ENCODE measurements at places on chromosomes 11 and 22.

DNA sequence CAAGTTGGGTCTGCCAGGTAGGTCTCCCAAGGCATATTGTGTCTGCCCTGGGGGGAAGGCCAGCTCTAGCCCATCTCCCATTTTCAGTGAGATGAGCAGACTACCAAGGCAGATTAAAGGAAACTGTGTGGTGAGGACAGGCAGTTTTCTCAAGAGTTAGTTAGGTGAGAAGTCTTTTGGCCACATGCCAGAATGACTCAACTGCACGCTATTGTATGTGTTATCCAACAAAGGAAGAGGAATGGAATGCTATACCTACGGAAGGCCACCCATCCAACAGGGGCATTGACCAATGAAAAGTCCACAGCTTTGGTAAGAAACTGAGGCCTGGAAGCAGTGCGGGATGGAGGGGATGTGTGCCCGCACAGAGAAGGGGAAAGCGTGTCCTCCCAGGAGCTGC lies 941.7 kb downstream of the NTM start:
- no peak for DNase-seq

- DNase-seq: no peak
Measured at GRCh38 chr22:36912694-36913426, 568 bp upstream of the CSF2RB start.

GRCh38 chr11:59560702-59561473 lies 49.5 kb downstream of the OR4D9 start:
- DNase-seq: peak; percentile 73

DNA sequence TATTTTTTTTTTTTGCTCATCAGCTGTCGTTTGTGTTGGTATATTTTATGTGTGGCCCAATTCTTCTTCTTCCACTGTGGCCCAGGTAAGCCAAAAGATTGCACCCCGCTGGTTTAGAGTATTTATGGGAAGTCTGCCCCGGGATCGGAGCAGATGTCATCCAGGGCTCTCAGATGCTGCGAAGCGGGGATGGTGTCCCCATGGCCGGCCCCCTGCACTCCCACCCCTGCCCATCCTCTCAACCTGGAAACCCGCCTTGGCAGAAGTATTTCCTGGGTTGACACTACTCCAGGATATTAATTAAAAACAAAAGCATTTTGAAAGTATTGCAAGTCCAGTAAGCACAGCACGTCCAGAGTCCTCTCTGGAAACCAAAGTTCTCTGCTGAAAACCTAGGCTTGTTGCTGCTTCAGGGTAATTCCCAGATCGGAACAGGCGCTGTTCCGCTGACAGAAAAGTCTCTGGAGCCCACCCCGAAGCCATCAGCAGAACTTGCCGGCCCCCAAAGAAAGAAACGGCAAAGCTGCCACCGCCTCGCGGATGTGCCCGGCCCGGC lies 833 bp downstream of the SCUBE2 start:
- DNase-seq: no peak

DNA sequence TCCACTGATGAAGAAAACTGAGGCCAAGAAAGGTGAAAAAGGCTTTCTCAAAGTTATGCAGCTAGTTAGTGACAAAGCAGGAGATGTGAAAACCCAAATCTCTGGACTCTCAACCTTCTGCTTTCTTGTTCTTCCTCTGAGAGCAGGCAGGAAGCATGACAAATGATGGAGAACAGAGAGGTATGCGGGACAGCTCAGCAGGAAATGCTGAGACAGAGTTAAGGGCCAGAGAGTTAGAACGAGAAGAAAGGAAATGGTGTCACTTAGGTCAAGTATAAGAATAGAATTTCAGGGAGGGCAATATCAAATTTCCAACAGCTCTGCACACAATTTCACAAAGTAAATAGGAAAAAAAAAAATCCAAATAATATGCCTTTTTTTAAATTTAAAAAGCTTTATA lies 67.6 kb upstream of the ARHGAP42 start:
- DNase-seq: no peak

DNA sequence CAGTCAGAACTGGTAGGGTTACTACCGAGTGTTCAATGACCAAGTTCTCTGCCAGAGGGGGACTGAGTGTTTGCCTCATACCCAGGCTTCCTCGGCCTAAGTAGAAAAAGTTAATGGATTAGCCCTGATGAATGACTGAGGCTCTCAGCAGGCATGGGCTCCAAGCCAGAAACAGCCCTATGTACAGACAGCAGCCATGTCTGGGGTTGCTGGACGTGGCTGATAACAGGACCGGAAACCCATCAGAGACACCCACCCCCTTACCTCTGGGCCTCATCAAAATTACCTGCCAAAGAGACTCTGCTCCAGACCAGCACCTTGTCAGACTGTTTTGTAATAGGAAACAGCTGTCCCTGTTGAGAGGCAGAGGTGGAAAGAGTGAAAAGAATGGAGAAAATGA lies 351.4 kb downstream of the ETS1 start:
- DNase-seq: no peak

GRCh38 chr22:27561286-27561904 lies 240.2 kb downstream of the MN1 start:
- DNase-seq: no peak

GRCh38 chr11:68889948-68890446 lies 13.6 kb downstream of the MRPL21 start:
- DNase-seq: no peak

GRCh38 chr11:134667175-134667500 lies 255.1 kb upstream of the B3GAT1 start:
- no peak for DNase-seq

DNA sequence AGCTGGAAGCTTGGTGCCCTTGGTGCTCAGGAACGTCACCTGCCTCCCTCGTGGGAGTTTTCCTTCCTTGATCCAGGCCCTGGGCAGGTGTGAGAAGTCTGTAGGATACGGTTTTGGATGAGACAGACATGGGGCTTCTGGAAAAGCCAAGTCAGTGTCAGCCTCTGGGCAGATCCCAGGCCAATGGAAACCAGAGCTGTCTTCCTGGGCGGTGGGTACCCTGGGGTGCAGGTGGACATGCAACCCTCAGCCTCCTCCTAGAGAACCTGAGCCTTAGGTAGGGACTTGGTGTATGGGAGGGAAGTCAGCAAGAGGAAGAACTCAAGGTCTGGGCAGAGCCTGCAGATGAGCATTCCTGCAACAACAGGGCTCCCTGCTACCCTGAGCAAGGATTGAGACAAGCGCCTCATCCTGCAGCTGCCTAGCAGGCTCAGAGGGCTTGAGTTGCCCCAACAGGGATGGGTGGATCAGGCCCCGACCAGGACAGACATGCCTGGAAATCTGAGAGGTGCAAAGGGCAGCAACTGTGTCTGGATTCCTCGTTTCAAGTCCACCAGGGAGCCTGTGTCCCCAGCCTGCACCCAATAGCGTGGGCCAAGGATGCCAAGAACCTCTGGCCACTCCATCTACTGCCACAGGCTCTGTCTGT lies 37.6 kb upstream of the SYT13 start:
- no peak for DNase-seq

DNA sequence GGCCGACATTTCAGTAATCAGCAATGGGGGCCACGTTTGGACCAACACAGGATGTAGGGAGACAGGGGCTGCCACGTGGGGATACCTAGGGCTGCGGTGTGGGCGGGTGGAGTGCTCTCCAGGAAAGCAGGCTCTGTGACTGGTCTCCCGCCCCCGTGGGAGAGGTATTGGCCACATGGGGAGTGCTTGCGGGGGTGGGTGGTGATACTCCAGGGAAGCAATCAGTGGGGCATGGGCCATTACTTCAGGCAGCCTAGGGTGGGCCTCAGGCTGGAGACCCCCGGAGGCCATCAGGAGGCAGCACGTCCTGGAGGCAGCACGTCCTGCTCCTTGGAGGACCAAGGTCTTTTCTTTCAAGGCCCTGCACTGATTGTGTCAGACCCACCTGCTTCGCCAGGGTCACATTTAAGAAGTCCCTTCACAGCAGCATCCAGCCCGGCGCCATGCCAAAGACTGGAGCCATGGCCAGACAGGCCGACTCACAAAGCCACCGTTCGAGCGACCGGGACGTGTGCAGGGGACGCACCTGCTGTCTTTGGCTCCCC lies 3.0 kb upstream of the MUC2 start:
- DNase-seq: no peak

DNA sequence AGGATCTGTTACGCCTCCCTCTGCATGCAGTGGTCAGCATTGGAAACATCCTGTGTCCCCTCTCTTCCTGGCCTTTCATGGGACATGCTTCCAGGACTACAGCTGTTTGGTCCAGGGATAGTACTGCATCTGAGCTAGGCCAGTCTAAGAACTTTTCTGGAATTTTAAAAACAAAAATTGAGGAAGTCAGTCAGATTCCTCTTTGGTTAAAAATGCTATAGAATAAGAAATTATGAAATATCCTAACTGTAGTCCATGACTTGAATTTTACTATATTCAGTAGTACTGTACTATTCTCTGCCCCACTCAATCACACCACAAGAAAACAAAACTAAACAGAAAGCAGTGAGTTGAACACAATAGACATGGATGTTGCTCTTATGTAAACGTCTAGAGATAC lies 201.0 kb upstream of the CADM1 start:
- DNase-seq: no peak

GRCh38 chr22:38745676-38746460 lies 9.9 kb downstream of the SUN2 start:
- no peak for DNase-seq

DNA sequence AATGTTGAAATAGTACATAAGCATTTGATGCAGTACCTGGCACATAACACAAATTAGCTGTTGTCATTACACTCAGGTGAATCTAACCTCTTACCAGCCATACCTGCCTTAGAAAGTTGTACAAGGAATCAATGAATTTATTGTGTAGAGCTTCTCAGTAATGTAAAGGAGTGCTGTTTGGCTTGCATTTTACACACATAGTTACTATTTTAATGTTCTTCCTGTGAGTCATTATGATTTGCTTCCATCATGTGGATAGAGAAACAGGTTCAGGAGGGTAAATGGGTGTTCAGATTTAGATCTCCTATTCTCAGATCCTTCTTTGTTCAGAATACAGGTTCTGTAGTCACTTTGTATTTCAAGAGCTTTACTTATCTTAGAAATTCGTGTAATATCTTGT lies 27.6 kb upstream of the RCE1 start:
- no peak for DNase-seq

GRCh38 chr11:44743959-44744557 lies 17.3 kb downstream of the TSPAN18 start:
- no peak for DNase-seq

- no peak for DNase-seq
Measured at GRCh38 chr11:468493-468892, 18.4 kb downstream of the PTDSS2 start.

DNA sequence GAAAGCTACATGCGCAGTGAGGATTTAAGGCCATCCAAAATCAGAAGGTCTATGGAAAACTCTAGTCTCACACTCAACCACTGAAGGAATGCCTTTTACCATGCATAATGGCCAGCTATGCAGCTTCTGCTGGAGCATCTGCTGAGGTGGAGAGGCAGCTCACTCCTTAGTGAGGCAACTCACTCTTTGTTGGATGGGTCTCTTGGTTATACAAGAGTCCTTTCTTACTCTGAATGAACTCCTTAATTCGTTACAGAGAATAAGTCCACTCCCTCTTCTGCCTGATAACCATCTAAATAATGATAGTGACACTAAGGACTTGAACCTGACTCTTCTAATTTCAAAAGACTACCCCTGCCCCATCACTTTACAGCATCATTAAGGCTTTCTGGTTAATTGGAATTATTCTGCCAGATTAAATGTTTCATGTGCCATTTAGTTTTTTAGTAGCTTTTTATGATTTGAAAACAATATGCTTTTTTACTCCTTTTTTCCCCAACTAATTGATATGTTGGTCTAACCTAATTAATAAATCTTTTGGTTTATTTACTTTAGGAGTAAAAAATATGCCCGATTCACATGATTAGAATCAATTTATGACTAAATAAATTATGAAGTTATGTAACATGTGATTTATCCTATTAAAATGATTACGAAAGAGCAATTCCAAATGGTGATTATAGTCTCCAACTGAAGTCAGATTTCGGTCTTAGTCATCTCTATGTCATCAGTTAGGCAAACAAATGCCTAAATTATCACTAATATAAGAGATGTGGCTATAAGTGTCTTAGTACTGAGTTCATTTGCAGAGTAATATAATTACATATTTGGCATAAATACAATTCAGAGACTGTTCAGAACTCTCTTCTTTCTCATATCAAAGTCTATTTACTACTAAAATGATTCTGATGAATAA lies 286.7 kb upstream of the CCDC90B start:
- DNase-seq: no peak

GRCh38 chr22:35301372-35301874 lies 1.7 kb downstream of the TOM1 start:
- no peak for DNase-seq

- DNase-seq: no peak
Measured at GRCh38 chr11:117444711-117445658, 117.3 kb downstream of the CEP164 start.

DNA sequence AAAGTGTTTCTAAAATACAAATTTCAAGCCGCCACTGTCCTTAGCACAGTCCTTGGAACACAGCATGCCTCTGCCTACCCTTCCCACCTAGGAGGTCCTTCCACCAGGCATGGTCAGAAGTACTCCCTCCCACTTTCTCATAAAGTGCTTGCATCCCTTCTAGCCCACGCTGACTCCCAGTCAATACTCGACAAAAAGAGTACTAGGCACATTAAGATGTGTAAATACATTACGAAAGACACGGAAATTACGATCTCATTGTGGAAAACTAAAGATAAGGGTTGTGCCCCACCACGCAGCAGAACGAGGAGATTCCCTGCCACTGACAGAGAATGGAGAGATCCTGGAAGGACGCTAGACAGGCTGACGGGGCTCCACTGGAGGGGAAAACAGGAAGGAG lies 13.5 kb downstream of the CHKA start:
- DNase-seq: no peak

- DNase-seq: peak; percentile 3
Measured at GRCh38 chr11:21511835-21512440, 680.9 kb upstream of the ANO5 start.

DNA sequence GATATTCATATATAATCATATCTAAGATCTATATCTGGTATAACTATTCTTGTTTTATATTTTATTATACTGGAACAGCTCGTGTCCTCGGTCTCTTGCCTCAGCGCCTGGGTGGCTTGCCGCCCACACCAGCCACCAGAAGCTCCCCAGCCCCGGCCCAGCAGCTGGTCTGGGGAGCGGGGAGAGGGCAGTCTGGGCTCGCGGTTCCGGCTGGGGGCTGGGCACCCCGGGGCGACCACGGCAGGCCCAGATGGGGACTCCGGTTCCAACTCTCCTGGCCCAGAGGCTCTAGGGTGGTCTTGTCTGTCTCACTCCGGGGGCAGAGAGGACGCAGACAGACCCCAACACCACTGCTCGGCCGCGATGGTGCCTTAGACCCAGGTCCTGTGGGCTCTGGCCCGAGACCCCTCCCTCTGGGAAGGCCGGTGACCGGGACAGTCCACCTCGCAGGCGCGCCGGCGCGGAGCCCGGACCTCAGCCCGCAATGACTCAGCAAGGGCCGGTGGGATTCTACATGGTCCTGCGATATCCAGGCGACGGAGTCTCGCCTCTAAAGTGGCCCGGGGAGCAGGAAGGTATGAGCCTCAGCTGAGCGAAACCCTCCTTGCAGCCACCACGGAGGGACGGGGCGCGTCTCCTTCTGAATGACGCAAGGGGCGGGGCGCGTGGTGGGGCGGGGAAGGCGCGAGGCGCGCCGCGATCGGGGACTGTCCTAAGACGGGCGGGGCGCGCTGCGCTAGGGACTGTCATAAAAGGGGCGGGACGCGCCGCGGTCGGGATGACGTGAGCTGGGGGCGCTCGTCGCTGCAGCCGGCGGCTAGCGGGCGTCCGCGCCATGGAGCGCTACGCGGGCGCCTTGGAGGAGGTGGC lies at the start of gene DGCR6:
Gene DGCR6 (plus strand): TSS at position 781 of the 870 bp plus-strand sequence. CDS start 55 bp downstream, at position 836.
- no peak for DNase-seq

GRCh38 chr11:77752516-77752915 lies 68.0 kb downstream of the RSF1 start:
- no peak for DNase-seq
